DMS53 (cell line): ENCODE measurements at places on chromosomes 16 and 17.
A peak's percentile ranks its signal among the peaks of the same experiment; 100 is the strongest.

DNA sequence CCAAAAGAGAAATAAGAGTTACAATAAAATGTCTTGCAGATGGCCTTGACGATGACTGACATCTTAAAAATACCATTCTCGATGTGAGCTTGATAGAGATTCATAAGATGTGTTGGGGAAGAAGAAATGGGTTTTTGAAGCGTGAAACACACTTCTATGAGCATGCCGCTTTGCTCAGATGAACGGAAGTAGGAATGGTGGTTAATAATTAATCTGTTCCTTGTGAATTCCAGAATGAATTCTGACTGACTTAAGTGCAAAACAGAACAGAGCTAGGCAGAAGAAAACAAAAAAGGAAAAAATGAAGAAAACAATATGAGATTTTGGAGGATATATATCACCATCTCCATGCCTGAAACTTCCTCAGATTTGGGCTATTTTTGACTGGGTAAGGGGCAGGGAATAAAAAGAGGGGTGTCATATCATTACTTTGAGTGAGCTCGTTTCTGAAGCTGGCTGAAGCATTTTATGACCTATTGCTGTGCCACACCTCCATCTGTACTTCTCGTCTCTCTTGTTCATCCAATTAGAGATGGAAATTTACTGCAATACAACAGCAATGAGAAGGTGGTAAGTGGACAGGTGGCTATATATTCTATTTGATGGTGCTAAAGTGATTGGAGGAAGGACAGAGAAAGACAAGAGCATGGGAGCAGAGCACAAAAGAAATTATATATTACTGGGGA is 1152.0 kb upstream of the CDH8 start:
- peak; percentile 72 for DNase-seq

DNA sequence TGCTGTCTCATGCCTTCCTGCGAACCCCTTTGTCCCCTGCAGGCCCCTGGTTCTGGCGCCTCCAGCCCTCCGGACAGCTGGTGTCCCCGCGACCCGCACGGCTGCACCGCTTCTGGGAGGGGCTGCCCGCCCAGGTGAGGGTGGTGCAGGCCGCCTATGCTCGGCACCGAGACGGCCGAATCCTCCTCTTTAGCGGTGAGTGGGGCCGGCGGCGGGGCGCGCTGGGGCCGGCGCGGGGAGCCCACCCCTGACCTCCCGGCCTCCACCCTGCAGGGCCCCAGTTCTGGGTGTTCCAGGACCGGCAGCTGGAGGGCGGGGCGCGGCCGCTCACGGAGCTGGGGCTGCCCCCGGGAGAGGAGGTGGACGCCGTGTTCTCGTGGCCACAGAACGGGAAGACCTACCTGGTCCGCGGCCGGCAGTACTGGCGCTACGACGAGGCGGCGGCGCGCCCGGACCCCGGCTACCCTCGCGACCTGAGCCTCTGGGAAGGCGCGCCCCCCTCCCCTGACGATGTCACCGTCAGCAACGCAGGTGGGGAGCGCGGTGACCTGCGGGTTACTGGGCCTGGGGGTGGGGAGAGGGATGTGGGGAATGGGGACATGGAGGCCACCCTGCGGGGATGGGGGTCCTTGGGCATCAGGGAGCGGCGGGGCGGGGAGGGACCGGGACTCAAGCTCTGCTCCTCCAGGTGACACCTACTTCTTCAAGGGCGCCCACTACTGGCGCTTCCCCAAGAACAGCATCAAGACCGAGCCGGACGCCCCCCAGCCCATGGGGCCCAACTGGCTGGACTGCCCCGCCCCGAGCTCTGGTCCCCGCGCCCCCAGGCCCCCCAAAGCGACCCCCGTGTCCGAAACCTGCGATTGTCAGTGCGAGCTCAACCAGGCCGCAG is 7.1 kb upstream of the IL32 start:
- DNase-seq, result peak; percentile 54

GRCh38 chr17:57120814-57121213 is 35.8 kb downstream of the AKAP1 start:
- no peak for DNase-seq

GRCh38 chr17:72145962-72146361 is 25.1 kb downstream of the SOX9 start:
- DNase-seq, result no peak

DNA sequence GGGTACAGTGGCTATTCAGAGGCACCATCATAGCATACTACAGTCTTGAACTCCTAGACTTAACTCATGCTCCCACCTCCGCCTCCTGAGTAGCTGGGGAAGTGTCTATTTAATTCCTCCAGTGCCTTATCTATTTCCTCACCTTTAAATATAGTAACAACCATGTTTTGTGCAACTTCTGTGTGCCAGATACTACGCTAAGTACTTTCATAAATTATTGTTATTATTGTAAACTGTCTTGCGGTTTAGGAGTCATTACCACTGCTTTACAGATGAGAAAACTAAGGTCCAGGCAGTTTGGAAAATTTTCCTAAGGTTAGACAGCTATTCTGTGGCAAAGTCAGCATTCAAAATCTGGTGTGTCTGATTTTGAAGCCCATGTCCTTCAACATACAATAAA is 359.1 kb upstream of the XYLT1 start:
- no peak for DNase-seq
